ENCODE measurements at places on chromosomes 1 and 21.

DNA sequence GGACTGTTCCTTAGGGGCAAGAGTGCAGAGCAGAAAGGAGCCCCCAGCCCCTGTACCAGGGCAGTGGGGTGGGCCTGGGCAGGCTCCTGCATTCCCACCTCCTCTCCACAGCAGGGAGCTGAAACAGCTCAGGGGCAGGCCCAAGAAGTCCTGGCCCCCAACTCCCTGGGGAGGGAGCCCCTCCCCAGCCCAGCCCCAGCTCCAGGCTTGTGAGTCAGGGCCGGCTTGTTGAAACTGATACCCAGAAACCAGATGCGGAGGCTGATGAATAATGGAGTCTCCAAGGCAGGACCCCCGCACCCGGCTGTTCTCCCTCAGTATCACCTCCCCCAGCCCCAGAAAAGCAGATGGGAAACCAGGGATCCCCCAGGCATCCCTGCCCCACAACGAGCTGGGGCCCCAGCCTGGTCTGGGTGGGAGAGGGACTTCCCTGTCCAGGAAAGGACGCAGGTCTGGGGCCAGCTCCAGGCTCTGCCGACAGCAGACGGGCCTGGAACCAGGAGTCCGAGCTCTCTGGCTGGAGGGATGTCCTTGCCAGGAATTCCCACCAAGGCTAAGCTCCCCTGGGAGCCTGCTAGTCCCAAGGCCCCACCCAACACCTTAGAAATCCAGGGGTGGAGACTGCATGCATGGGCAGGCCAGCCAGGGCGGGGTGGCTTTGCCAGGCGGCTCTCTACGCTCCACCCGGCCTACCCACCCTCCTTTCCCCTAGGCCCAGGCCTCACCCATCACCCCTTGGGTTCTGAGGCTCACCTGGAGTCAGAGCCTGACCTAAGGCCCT is 2.7 kb downstream of the PLEKHG5 start:
- no peak for DNase-seq

DNA sequence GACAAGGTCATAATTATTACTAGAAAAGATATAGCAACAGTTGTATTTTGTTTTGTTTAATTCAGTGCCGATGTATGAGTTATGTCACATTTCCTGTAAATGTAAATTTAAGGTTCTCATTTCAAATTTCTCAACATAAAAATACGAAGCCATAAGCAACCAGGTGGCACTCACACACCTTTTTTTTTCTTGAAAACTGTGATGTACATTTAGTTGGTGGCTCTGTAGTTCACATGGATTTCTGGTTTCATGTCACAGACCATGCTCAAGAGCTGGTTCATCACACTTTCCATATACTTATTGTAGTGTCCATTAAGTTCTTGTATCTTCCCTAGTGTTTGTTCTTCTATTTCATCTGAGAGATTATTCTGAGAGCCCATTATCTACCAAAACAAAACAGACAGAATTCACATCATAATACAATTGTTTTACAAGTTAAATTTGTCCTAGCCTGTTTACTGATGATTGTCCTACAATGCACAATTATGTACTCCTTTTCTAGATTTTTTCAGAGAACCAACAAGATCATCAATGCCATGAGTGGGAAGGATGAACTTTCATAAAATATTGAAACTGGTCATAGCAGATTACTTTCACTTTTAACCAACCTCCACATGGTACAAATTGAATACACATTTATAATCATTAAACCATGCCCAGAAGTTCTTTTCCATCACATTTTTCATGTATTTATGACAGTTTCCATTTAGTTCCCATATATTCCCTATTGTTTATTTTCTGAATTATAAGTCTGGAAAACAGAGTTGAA is 17.1 kb downstream of the ATP6V1G3 start:
- DNase-seq: peak; percentile 38

DNA sequence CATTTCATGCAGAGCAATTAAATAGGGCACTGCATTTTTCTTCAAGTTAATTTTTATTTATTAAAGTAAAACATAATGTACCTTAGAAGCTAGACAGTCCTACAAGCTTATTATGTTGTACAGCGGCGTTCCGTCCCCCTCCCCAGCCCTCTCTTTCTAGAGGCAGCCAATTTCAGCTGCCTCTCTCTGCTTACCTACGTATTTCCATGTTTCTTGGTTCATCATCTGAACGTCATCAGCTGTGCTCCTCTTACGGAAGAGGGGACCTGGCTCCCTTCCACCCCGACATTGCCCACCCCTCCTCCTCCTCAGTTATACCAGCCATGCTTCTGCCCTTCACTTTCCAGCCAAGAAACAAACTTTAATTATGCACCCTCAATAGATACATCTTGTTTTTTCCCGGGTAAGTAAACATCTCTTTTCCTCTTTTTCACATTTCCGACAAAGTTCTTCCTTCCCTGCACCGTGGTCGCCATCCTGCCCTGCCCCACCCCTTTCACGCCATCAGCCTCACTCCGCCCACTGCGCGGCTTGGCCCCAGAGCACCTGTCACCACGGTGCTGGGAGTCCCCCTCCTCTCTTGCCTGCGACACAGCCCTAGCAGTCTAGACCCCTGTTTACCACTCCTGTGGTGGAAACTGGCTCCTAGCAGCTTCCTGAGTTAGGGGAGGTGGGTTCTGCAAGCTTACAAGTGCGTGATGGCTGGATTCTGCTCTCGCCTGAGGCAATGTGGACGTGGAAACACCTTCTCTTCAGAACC is 57.9 kb downstream of the SLC37A1 start:
- no peak for DNase-seq

DNA sequence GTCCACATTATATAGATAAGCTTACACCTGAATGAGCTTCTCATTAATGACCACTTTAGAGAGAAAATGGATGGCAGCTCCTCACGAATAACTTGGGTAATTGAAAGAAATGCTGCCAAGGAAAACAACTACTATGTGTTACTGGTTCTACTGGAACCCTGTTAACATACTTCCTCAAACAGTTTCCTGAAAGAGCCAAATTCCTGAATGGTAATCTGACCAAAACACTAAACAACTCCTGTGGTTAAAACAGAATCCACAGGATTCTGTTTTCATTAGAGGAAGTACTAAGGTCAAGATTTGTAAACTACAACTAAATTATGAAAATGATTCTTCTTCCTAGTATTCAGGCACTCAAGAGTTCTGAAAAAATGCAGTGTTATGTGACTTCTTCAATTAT is 107.2 kb downstream of the DNM3 start:
- DNase-seq: no peak

- DNase-seq: no peak
These were observed 48.9 kb downstream of the PRKCZ start for GRCh38 chr1:2098839-2099785.

- DNase-seq: no peak
These were observed 95.5 kb downstream of the TNFSF18 start for GRCh38 chr1:172955161-172955815.

- no peak for DNase-seq
These were observed 19.8 kb upstream of the UBXN10 start for GRCh38 chr1:20166051-20166450.

DNA sequence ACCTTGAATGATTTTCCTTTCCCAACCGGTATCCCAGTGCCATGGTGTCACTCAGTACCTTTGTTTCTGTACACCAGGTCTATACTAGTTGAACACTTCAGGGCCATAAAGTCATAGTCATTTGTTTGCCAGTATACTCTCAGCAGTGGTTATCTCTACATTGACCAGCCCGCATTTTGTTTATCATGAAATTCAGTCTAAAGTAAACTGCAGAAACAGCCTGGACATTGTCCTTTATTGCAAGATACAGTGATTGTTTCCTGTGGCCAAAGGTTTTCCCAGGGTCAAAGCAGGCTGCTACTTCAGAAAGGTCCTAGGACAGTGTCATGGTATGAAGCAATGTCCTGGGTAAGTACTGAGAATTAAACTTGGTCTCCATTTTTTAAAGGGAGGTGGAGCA is 407.4 kb downstream of the RWDD3 start:
- no peak for DNase-seq

GRCh38 chr1:194917769-194918168 is 1690.5 kb downstream of the KCNT2 start:
- DNase-seq: no peak

Measured in activated CD4-positive, alpha-beta T cell treated with anti-CD3 and anti-CD28 coated beads, Interleukin-2, amount 50 U/mL, for 16 hours (primary cell).